CD4-positive, alpha-beta T cell (primary cell): ENCODE measurements at places on chromosomes 12 and 14.
A peak's percentile ranks its signal among the peaks of the same experiment; 100 is the strongest.

DNA sequence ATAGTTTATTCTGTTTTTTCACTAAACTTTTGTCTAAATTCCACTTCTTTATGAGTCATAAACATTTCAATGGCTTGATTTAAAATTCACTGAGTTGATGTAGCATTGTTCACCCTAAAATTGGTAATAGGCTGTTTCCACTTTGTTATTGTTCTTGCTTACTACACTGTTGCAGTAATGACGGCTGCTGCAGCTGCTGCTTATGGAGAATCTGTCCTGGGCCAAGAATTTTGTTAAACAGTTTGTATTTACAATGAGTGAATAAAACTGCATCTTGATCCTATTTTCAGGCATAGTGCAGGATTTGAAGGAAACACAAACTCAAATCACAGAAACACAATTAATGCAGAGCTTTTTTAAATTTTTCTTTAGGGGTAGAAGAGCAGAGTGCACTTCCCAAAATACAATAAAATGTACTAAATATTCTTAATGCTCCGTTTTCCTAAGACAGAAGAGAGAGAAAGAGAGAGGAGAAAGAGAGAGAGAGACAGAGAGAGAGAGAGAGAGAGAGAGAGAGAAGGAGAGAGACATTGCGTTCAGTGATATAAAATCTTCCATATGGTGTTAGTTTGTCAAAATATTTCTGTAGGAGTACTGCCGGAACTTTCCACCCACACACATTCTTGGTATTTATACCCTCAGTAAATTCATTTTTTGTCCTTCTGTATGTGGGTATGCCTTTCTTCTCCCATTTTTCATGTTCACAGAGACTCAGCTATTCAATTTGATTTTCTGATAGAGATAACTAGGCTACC, 266.4 kb downstream of the LRFN5 start:
- no peak overlapping the region for H3K27ac ChIP-seq
- no peak for DNase-seq
- H3K4me3 ChIP-seq: no peak overlapping the region
- no peaks in the 10 kb centered on the region for H3K4me1 ChIP-seq
- no peaks in the 10 kb centered on the region for H3K36me3 ChIP-seq
- no peaks in the 10 kb centered on the region for H3K27me3 ChIP-seq

DNA sequence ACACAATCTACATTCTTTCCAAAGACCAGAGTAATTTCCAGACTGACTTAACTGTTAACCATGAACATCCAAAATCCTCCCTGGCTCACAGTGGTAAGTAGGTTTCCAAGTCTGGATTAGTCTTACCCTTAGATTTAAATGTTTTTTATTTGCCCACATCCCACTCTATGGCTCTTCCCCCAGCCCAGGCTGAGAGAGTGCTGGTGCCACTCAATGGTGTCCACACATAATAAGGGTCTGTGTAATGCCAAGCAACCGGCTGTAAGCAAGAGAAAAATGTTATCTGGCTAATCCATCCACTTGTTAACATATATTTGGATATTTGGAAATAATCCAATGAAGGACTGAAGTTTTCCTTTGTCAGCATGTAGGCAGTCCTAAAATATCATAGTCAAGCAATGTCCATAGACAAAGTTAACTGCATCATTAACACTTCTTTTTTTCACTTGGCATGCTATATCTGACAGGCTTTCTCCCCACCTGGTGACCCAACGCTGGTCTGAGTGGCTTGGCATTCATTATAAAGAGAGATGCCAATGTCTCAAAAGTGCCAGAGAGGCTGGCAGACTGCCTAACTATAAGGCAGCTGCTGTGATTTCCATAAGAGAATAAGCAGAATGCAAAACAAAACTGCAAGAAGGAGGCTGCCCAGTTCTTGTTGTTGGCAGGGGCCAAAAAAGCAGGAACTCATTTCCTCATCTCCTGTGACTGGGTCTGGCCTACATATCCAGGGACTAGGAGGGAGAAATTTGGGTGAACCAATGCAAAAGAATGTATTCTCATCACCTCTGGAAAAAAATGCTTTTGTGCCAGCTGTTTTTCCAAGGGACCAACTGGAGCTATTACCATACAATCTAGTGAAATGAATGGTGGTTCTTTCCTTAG, 13.9 kb upstream of the HOXC13 start:
- H3K27ac ChIP-seq: no peak overlapping the region
- H3K4me1 ChIP-seq: peaks cover 10% of the 10 kb centered on the region
- H3K4me3 ChIP-seq: no peak overlapping the region

DNA sequence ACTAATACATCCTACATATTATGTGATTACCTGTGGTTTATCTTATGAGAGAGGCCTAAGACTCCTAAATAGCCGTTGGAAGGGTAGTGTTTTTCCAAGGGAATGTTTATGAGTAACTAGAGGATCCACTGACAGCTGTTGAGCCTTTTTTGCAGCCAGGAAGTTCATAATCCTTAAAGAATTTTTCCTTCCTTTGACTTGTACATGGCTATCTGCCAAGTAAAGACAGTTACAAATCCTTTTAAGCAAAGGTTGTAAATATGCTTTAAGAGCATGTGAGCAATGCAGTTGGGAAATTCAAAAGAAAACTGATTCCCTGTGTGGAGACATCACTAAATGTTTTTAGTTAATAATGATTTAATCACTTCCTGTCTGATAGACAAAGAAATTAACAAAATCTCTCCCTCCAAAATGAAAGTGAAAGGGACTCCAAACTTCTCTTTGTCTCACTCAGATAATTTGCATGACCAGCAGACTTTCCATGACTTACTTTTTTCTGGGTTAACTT, 333.8 kb downstream of the PDZRN4 start:
- no peaks in the 10 kb centered on the region for H3K4me1 ChIP-seq
- DNase-seq: no peak
- H3K27me3 ChIP-seq: no peaks in the 10 kb centered on the region
- no peaks in the 10 kb centered on the region for H3K36me3 ChIP-seq
- peak overlapping the region; percentile 25 for H3K4me3 ChIP-seq

DNA sequence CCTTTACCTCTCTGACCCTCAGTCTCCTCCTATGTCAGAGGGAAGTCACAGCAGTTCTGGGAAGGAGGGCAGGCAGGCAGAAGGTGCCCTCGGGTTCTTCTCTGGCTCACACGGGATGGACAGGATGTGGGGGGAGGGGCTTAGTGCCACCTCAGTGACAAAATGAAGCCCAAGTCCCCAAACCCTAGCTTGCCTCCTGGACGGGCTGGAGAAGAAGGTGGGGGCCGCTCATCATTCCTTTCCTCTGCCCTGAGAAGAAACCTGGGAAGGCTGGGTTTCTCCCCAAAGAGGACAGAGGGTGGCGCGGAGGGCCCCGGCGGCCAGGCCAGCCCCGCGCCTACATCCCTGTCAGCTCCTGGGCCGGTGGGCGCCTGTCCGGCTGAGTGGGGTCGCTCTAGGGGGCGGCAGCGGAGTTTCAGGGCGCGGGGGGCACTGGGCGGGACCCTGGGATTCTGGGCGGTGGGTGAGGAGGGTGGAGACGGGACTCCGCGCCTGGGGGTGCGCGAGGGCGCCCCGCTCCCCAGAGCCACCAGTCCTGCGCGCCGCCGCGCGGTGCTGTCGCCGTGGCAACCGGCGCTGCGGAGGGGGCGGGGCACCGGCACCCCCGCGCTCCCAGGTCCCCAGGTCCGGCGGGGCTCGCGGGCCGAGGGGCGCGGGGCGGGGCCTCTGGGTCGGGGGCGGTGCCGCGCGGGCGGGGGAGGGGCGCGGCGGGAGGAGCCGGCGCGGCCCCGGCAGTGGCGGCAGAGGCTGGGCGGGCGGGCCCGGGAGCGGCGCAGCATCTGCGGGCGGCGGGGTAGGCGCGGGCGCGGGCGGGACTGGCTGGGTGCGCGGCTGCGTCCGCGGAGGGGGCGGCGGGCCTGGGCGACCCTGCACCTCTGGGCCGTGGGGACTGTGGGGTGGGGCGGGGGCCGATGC, at the start of gene TMEM121:
TSS of gene TMEM121 (plus strand) at position 723 of the 915 bp plus-strand sequence. CDS start 2,252 bp downstream, outside the sequence.
- H3K36me3 ChIP-seq: no peaks in the 10 kb centered on the region
- no peak within 1 kb of the TSS for H3K27ac ChIP-seq
- H3K4me1 ChIP-seq: peaks cover 39% of the 10 kb centered on the region
- peaks cover 19% of the 10 kb centered on the region for H3K27me3 ChIP-seq
- no peak for DNase-seq

- H3K36me3 ChIP-seq: no peaks in the 10 kb centered on the region
- DNase-seq: no peak
- no peaks in the 10 kb centered on the region for H3K27me3 ChIP-seq
- no peaks in the 10 kb centered on the region for H3K4me1 ChIP-seq
- H3K4me3 ChIP-seq: no peak overlapping the region
Measured at GRCh38 chr14:51053157-51053556, 41.7 kb downstream of the TRIM9 start.

DNA sequence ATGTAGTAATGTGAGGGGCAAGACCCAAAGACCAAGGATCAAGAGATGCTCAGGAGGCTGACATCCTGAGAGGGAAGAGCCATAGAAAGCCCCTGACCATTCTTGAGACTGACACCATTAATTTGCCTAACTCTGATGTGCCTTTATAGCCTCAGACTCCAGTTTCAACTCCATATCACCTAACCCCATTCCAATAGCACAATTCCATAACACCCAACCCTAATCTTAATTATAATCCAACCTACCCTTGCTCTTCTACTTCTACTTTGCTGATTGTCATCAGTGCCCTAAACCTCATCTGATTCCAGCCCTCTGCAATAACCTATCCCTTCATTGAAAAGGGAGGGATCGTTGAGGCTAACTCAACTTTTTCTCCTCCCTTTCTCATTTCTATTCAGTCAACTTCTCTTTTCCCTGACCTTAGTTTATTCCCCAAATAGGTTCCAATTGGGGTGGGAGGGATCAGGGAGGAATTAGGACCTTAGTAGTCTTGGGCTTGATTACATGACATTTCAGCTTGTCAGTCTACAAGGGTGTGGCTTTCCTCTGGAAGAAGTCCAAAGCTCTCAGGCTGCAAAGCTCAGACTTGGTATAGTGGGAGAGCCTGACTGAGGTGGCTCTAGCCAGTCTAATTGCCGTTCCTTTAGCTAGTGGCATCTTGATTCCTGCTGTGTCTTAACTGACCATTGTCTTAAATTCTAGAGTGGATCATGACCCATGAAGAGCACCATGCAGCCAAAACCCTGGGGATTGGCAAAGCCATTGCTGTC, 3.1 kb downstream of the PFKM start:
- no peak overlapping the region for H3K4me3 ChIP-seq
- H3K4me1 ChIP-seq: peaks cover 15% of the 10 kb centered on the region
- H3K27me3 ChIP-seq: no peaks in the 10 kb centered on the region

GRCh38 chr12:22543246-22544037, 900 bp downstream of the C2CD5 start:
- peaks cover 31% of the 10 kb centered on the region for H3K4me1 ChIP-seq
- H3K27ac ChIP-seq: peak overlapping the region; percentile 59
- peak overlapping the region; percentile 82 for H3K4me3 ChIP-seq
- H3K27me3 ChIP-seq: no peaks in the 10 kb centered on the region
- DNase-seq: peak; percentile 35
- H3K36me3 ChIP-seq: peaks cover 2% of the 10 kb centered on the region

DNA sequence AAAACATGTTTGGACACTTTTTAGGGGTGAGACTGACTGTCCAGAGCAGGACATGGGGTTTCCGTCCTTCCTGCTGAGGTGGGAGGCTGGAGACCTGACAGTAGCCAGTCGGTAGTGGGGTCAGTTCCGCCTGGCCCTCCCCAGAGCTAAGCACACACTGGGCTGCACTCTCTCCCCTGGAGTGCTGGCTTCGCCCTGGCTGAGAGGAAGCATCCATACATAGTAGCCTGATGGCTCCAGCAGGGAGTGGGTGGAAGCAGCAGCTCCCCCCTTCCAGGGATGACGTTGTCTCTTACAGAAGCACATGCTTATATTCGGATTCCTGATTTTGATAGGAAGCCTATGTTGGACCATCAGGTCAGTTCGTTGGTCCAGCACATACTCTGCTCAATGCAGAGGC, 40.4 kb downstream of the SFSWAP start:
- H3K36me3 ChIP-seq: peaks cover 64% of the 10 kb centered on the region
- H3K27me3 ChIP-seq: no peaks in the 10 kb centered on the region
- H3K4me3 ChIP-seq: no peak overlapping the region
- DNase-seq: no peak
- H3K4me1 ChIP-seq: no peaks in the 10 kb centered on the region
- no peak overlapping the region for H3K27ac ChIP-seq

DNA sequence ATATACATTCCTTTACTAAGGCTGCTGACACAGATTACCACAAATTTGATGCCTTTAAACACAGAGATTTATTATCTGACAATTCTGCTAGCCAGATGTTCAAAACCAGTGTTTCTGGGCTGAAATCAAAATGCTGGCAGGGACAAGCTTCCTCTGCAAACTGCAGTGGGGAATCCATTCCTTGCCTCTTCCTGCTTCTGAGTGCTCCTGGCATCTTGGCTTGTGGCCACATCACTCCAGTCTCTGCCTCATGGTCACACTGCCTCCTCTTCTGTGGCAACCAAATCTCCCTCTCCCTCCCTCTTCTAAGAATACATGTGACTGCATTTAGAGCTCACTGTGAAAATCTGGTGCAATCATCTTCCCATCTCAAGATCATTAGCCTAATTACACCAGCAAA, 235.7 kb downstream of the TTC8 start:
- no peak for DNase-seq
- H3K4me1 ChIP-seq: no peaks in the 10 kb centered on the region
- H3K36me3 ChIP-seq: no peaks in the 10 kb centered on the region
- no peak overlapping the region for H3K27ac ChIP-seq
- H3K4me3 ChIP-seq: no peak overlapping the region
- no peaks in the 10 kb centered on the region for H3K27me3 ChIP-seq

GRCh38 chr12:27623645-27624044, 72.6 kb upstream of the REP15 start:
- no peak overlapping the region for H3K4me3 ChIP-seq
- no peaks in the 10 kb centered on the region for H3K27me3 ChIP-seq
- no peak overlapping the region for H3K27ac ChIP-seq

- DNase-seq: no peak
- H3K4me1 ChIP-seq: no peaks in the 10 kb centered on the region
- H3K27ac ChIP-seq: no peak overlapping the region
- no peak overlapping the region for H3K4me3 ChIP-seq
Measured at GRCh38 chr12:95515197-95515596, 36.1 kb downstream of the USP44 start.

- no peaks in the 10 kb centered on the region for H3K4me1 ChIP-seq
- DNase-seq: no peak
- H3K4me3 ChIP-seq: no peak overlapping the region
- no peaks in the 10 kb centered on the region for H3K36me3 ChIP-seq
- H3K27me3 ChIP-seq: no peaks in the 10 kb centered on the region
Measured at GRCh38 chr12:95187865-95188415, 29.3 kb downstream of the FGD6 start.
